DMS79 treated with DMSO at 0.1 percent for 48 hours (cell line): ENCODE measurements at places on chromosomes 1 and 21.

DNA sequence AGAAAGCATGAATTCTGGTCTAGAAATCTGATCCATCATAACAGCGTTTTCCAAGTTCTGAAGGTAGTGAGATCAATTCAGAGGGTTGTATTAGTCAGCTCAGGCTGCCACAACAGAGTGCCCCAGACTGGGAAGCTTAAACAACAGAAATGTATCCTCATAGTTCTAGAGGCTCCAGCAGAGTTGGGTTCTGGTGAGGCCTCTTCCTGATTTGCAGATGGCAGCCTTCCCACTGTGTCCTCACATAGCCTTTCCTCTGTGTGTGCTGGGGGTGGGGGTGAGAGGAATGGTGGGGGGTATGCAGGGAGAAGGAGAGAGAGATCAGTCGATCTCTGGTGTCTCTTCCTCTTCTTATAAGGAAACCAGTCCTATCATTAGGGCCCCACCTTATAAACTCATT is 15.1 kb downstream of the ZBTB8B start:
- no peak for DNase-seq

- DNase-seq: no peak
Observed at GRCh38 chr1:109570414-109570813, 22.0 kb downstream of the GNAI3 start.

DNA sequence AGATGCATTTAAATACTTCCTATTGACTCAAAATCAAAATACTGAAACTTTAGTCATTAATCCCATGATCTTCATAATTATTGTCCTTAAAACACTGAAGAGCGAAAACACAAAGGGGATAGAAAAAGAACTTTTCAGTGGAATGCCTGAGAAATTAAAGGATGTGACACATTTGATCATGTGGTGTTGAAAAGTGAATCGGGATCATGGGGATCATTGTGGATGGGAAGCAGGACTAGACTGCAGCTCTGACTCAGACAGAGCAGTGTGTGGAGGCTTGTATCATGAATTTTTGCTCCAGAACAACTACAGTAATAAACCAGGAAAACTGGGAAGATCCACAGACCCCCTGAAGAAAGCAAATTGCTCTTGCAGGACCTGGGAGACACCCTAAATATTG is 161.1 kb upstream of the CXADR start:
- DNase-seq: no peak

GRCh38 chr1:50177994-50178393 is 69.3 kb downstream of the ELAVL4 start:
- no peak for DNase-seq

DNA sequence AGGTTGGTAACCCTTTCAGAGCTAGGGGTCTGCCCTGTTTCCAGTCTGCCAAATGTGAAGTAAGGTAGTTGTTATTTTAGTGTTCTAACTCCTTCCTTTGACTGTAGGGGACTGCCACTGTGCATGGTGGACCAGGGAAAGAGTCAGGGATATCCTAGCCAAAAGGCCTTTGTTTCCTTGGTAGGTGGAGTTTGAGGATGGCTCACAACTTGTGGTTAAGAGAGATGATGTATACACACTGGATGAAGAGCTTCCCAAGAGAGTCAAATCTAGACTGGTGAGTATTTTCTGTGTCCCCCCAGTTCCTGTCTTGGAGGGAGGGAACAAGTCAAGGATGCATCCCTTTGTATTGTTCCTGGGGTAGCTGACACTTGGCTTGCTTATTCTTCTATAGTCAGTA is 3.5 kb upstream of the ST3GAL3 start:
- DNase-seq: no peak

DNA sequence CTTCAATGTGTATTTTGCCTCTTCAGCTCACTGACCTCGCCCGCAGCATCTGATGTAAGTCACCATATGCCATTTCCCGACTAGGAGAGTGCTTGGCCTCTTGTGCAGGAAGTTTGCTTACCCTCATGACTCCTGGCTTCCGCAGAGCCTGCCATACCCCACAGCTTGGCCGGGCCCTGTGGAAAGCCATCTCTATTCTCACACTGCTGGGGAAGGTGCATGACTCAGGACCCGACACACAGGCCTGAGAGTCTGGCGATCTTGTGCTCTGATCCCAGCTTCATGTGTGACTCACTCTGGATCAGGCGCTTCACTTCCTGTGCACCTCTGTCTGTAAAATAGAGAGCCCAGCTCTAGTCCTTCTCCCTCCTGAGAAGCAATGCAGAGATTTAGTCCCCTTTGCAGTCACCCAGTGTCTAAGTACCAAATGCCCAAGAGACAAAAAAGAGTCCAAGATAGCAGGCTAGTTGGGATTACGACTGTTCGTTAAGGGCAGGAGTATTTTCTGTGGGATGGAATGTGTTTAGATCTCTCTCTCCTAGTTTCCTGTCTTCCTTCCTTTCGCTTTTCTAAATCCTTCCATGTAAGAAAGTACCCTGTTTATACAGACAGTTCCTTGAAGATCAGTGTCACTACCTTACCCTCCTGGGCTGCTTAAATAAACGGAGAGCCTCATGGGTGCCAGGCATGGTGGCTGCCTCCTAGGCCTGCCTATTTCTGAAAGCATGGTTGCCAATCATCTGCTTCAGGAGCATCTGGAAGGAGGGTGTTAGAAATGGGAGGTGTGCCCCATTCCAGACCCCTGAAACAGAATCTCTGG is 62.8 kb upstream of the KIF26B start:
- DNase-seq: no peak

DNA sequence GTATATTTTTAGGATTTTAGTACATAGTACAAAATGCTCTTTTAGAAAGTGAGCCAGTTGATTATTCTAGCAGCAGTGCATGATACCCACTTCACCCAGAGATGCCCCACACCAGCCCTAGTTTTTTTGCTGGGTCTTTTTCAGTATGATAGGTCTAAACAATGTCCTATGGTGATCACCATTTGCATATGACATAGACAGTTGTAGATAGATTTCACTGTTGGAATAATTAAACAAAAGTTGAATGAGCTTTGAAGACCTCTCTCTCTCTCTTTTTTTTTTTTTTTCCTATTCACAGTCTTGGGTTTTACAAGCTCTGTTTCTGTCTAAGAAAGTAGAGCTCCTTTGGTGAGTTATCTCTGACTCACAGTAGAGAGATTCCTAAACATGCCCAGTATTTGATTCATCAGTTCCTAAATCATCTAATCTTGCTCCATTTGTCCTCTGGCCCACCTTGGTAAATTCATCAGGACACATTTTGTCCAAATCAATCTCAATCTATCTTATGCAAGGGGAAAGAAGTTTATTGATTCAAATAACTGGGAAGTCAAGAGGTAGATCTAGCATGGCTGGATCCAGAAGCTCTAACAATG is 44.7 kb upstream of the VAV3 start:
- no peak for DNase-seq

GRCh38 chr1:176950736-176951324 is 213.7 kb downstream of the ASTN1 start:
- no peak for DNase-seq

- no peak for DNase-seq
Observed at GRCh38 chr1:199087144-199087543, 448.3 kb downstream of the PTPRC start.

DNA sequence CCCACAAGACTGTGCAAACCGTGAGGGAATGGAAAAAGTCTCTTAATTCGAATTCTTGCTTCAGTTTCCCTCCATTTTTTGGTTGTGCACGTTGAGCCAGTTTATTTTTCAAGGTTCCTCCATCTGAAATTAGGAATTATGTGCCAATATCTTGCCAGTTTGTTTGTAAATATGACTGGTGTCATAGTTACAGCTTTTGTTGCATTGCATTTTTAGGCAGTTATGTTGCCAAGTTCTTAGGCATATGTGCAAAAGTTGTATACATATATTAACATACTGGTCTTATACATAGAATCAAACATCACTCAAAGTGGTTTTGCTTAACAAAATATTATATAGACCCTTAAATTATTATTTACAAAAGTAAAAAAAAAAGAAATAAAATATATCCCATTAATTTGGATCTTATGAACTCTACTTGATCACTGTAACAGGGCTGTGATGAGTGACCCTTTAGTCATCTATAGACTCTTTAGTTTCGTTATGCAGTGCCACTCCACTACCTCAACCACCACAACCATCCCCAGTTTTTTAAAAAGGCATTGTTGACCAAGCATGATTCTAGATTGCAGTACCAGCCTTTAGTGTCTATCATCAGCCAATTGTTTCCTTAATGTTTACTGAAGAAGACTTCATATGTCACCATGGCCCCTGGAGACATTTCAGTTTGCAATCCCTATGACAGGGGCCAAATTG is 20.9 kb upstream of the DYNLT5 start:
- DNase-seq: no peak

DNA sequence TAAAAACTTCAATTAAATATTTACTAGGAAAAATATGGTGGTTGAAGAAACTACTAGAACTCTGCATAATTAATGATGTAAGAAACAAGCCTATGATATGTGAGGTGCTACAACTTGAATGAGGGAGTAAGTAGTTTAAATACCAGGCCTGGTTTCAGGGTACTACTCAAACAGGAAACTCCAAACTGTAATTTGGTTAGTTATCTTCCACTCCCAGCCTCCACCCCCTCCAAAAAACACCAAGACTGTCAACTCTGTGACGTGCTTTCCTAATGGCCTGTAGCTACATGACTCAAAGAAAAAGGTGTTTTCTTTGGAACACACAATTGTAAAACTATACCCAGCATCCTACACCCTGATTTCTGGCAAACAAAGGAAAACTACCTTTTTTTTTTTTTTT is 55.9 kb upstream of the RCC1 start:
- DNase-seq: no peak

DNA sequence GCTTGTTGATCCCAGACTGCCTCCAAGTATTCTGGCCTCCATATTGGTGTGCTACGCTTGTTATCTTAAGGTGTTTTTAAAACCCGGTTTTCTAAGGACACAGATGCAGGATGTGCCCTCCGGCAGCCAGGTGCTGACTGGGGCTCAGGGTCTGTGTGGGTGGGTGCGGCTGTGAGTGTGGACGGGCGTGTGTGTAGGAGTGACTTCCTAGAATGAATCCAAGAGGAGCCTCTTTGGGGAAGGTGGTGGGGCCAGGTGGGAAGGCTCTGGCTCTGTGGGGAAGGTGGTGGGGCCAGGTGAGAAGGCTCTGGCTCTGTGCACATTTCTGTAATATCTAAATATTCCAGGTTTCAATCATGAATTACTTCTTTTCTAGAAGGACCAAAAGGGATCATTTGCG is 12.8 kb upstream of the TSPEAR start:
- DNase-seq: no peak

- DNase-seq: no peak
Observed at GRCh38 chr1:90704817-90705216, 12.3 kb downstream of the BARHL2 start.

DNA sequence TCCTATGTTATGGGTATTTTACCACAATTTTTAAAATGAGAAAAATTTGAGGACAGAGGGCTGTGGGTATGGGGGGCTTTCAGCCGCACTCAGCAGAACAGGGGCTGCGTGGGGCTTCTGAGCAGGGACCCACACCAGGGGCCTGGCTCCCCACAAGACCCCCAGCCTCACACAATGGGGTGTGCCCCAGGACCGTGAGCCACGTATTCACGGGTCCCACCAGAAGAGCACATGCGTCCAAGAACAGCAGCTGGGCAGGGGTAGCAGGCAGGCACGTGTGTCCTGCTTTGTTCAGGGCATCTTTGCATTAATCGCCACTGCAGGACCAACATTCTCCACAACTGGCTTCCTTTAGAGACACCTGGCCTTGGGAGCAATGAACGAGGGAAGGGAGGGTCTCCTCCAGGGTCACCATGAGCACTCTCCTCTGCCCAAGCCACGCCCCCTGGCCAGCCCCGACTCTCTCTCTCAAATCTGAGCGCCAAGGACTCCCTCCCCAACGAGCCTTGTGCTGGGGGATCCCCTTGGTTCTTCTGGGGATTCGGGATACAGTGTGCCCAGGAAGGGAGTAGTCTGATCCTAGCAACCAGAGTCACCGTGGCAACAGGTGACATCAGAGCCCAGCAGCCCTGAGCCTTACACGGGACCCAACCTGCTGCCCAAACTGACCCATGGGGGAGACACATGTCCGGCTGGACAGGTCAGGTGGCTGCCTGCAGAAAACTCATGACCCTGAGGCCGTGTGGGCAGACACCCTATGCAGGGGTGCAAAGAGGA is 7.4 kb upstream of the ARF1 start:
- no peak for DNase-seq

DNA sequence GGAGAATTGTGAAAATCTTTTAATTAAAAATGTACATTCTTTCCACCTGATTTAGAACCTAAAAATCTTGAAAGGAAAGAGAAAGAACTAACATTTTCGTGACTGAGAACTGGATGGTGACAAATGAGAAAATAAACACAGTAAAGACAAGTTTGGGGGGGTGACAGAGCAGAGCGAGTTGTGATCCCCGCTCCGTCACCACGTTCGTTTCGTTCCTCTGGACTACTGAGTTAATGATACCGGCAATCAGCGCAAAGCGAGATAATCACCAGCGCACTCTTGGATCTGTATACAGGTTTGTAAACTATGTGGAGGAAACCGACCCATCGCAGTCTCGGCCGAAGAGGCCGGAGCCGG is 31.2 kb upstream of the CFAP126 start:
- DNase-seq: no peak

- no peak for DNase-seq
Observed at GRCh38 chr1:245683676-245684075, 528.9 kb downstream of the KIF26B start.

DNA sequence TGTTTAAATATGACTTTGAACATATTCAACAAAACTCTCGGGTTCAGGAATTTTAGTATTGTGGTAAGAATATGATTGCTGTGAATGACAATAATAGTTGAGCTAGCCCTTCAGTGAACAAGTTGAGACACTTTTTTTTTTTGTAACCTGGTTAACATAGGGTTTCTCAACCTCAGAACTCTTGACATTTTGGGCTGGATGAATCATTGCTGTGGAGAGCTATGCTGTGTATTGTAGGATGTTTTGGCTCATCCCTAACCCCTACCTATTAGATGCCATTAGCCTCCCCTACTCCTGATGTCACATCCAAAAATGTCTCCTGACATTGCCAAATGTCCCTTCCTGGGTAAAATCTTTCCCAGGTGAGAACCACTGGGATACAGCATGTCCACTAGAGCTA is 113.7 kb downstream of the RUNX1 start:
- DNase-seq: no peak

GRCh38 chr1:217014066-217014465 is 290.8 kb upstream of the ESRRG start:
- no peak for DNase-seq

DNA sequence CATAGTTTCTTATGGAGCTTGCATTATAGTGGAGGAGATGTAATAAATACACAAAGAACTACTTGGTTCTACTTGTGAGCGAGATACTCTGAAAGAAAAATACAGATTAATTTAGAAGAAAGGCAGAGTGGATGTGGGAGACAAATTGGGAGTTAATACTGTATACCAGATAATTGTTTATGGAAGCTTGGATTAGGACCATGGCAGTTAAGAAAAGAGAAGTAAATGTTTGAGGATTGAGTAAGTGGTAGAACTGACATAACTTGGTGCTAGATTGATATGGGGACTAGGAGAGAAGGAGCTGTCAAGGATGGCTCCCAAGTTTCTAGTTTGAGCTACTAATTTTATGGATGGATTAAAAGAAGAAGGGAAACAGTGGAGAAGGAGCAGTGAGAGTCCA is 47.3 kb downstream of the INKA2 start:
- DNase-seq: no peak

- no peak for DNase-seq
Observed at GRCh38 chr1:67921725-67922489, 88.6 kb upstream of the GNG12 start.
